ENCODE measurements at places on chromosomes 3 and 15.

DNA sequence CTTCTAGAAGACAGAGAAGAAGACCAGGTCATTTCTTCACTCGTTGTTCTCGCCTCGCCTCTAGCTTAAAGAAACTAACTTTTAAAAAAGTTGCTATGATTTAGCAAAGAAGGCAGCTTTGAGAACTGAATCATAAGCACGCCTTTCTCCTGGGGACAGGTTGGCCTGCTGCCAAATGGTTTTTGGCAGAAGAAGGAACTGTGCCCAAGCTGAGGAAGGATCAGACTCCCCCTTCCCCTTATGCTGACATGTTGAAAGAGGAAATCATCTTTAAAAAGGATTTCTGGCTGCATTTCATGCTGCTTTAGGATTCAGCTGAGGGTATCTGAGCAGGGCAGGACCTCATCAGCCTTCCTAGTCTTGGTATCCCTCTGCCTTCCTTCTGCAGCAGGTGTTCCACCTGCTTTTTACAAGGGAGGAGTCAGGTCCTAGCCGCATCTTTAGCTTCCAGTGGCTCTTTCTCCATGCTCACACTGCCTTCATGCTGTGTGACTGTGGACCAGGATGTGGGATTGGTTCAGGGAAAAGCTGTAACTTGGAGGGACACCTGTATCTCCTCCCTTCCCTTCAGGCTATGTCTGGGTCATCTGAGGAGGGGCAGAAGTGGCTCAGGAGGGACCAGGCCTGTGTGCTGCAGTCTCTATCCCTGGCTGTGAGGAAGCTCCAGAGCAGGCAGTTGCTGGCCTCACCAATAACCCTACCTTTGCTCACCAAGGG lies 34.1 kb upstream of the HACD2 start:
- H3K4me1 ChIP-seq = peaks cover 37% of the 10 kb centered on the region
- no peak overlapping the region for H3K4me3 ChIP-seq
- H3K27ac ChIP-seq = no peak overlapping the region
- H3K36me3 ChIP-seq = no peaks in the 10 kb centered on the region

- H3K27me3 ChIP-seq = peaks cover 8% of the 10 kb centered on the region
- no peak overlapping the region for H3K4me3 ChIP-seq
- peaks cover 13% of the 10 kb centered on the region for H3K4me1 ChIP-seq
- H3K27ac ChIP-seq = no peak overlapping the region
Observed at GRCh38 chr3:186520957-186521842, 23.0 kb downstream of the CRYGS start.

DNA sequence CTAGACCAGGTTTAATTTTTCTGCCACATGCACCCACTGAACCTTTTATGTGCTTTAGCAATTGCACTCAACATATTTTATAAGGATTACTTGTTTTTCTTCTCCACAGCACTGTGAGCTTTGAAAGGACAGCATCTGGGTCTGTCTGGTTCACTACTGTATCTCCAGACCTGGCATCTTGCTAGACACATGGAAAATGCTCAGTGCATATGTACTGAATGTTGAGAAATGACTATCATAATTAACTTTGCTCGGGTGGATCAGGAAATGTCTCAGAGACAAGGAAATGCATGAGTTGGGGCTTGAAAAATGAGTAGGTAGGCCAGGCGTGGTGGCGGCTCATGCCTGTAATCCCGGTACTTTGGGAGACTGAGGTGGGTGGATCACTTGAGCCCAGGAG lies 40.2 kb downstream of the DOCK3 start:
- H3K36me3 ChIP-seq = no peaks in the 10 kb centered on the region
- no peak overlapping the region for H3K4me3 ChIP-seq
- no peaks in the 10 kb centered on the region for H3K27me3 ChIP-seq
- no peak overlapping the region for H3K27ac ChIP-seq
- H3K4me1 ChIP-seq = no peaks in the 10 kb centered on the region
- no peak for DNase-seq

GRCh38 chr3:194588741-194589140 lies 44.5 kb downstream of the TMEM44 start:
- no peaks in the 10 kb centered on the region for H3K36me3 ChIP-seq
- DNase-seq = no peak
- peaks cover 9% of the 10 kb centered on the region for H3K27me3 ChIP-seq
- no peak overlapping the region for H3K4me3 ChIP-seq
- peaks cover 3% of the 10 kb centered on the region for H3K4me1 ChIP-seq
- H3K27ac ChIP-seq = no peak overlapping the region

All from glutamatergic neuron (in vitro differentiated cells).